ENCODE measurements at places on chromosomes 4 and X.
A peak's percentile ranks its signal among the peaks of the same experiment; 100 is the strongest.

GRCh38 chr4:40269133-40269532 is 66.0 kb upstream of the CHRNA9 start:
- H3K27ac ChIP-seq, result no peak overlapping the region
- DNase-seq, result no peak
- H3K36me3 ChIP-seq, result no peaks in the 10 kb centered on the region
- no peak overlapping the region for H3K4me3 ChIP-seq

GRCh38 chrX:105882581-105883275 is 60.4 kb downstream of the NRK start:
- H3K27me3 ChIP-seq, result no peaks in the 10 kb centered on the region
- H3K4me1 ChIP-seq, result no peaks in the 10 kb centered on the region
- H3K27ac ChIP-seq, result no peak overlapping the region

DNA sequence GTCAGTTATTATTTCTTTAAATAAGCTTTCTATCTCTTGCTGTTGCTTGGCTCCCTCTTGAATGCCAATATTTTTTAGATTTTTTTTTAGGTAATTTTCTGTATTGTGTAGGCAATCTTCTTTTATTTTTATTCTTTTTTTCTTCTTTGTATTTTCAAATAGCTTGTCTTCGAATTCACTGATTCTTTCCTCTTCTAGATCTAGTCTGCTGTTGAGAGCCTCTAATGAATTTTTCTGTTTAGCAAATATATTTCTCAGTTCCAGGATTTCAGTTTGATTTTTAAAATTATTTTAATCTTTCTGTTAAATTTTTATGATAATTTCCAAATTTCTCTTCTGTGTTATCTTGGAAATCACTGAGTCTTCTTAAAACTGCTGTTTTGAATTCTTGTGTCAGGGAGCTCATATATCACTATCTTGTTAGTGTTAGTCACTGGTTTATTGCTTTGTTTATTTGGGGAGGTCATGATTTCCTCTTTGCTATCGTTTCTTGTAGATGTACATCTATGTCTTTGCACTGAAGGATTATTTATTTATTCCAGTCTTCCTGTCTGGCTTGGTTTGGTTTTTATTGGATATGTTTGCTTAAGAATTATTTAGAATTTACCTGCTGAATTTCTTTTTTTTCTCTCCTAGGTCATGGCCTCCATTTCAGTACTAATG is 39.9 kb upstream of the GPRIN3 start:
- H3K27ac ChIP-seq, result no peak overlapping the region
- no peak overlapping the region for H3K4me3 ChIP-seq
- no peak for DNase-seq
- H3K27me3 ChIP-seq, result no peaks in the 10 kb centered on the region
- H3K36me3 ChIP-seq, result no peaks in the 10 kb centered on the region

DNA sequence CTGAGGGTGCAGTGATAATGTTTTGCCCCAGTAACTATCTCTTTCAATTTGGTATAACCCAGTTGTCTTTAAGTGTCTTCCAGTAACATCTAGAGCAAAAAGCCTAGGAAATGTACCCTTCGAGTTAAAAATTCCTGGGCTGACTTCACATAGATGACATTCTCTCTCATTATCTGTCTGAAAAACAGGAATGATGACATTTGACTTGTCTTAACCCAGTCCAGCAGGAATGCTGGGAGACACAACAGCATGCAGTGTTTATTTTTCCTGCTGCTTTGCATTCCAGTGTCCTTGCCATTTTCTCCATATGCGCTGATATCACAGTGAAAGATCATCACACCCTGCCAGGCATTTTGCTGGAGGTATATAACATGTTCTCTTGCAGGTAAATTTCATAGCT is 130.0 kb downstream of the SOWAHB start:
- peaks cover 5% of the 10 kb centered on the region for H3K4me1 ChIP-seq
- H3K27ac ChIP-seq, result no peak overlapping the region
- no peak for DNase-seq
- H3K4me3 ChIP-seq, result no peak overlapping the region
- peaks cover 60% of the 10 kb centered on the region for H3K36me3 ChIP-seq

- H3K36me3 ChIP-seq, result no peaks in the 10 kb centered on the region
- no peaks in the 10 kb centered on the region for H3K4me1 ChIP-seq
- peak overlapping the region; percentile 65 for H3K4me3 ChIP-seq
Observed at GRCh38 chrX:102711872-102712215, 404 bp upstream of the GPRASP2 start.

GRCh38 chrX:134002921-134003615 is 17.7 kb upstream of the GPC3 start:
- no peaks in the 10 kb centered on the region for H3K27me3 ChIP-seq
- no peaks in the 10 kb centered on the region for H3K36me3 ChIP-seq
- no peak overlapping the region for H3K4me3 ChIP-seq
- DNase-seq, result no peak
- no peaks in the 10 kb centered on the region for H3K4me1 ChIP-seq

DNA sequence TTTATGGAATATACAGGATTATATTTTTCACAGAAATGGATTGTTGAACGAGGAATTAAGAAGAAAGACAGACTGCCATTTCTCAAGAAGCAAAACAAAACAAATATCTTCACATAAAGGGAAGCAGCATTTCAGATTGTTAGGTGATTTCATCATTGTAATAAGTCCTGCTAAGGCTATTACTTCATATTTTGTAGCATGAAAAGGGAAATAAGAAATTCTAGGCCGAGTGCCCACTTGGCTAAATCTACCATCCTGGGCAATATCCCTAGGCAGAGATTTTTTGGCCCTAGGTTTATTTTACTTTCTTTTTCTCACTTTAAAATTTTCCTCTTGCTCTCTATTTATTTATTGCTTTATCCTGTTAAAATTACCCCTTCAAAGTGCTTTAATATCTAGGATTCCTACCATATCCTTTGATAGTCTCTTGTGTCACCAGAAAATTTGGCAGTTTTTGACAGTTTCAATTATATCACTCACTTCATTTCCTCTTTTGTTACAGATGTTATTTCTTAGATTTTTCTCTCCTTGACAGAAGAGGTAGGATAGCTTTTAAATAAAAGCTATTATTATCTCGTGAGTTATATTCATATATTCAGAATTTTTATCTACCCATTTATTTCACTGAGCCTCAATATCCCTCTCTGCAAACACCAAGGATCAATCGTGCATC is 142.3 kb downstream of the PDGFC start:
- H3K4me1 ChIP-seq, result peaks cover 7% of the 10 kb centered on the region
- no peaks in the 10 kb centered on the region for H3K36me3 ChIP-seq
- peak overlapping the region; percentile 28 for H3K4me3 ChIP-seq
- no peaks in the 10 kb centered on the region for H3K27me3 ChIP-seq

DNA sequence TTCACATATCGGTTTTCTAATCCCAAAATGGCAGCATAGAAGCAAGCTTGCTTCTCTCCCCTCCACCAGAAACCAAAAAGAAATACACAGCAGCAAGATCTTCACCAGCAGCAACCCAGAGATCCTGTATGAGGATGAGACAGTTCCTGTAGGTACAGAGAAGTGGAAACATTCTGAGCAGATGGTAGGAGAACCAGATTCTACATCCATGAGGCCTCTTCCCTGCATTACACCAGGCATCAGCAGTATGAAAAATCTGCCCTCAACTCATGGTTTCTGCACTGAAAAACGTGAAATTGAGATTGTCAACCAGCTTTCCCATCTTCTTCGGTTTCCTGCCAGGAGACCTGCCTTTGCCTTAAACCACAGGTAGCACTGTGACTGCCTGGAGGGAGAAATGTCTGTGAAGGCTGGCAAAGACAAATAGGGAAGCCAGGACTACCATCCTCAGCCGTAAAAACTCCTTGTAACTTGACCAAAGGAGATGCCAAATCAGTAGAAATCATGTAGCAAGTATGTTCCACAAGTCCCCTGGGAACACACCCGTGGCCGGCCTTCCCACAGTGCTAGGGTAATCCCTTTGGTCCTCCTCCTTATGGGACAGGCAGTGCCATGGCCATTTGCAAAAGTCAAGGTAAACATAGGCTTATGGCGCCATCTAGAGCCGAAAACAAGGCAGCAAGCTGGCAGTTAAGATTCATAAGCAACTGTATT is 24.0 kb upstream of the MTHFD2L start:
- no peak overlapping the region for H3K27ac ChIP-seq
- H3K36me3 ChIP-seq, result no peaks in the 10 kb centered on the region
- no peaks in the 10 kb centered on the region for H3K27me3 ChIP-seq
- H3K4me1 ChIP-seq, result peaks cover 5% of the 10 kb centered on the region
- no peak overlapping the region for H3K4me3 ChIP-seq

- no peaks in the 10 kb centered on the region for H3K27me3 ChIP-seq
- no peak overlapping the region for H3K27ac ChIP-seq
- DNase-seq, result no peak
Observed at GRCh38 chr4:37436546-37436945, 192.0 kb downstream of the NWD2 start.

- DNase-seq, result no peak
- no peak overlapping the region for H3K27ac ChIP-seq
- H3K4me3 ChIP-seq, result no peak overlapping the region
- H3K36me3 ChIP-seq, result no peaks in the 10 kb centered on the region
Observed at GRCh38 chr4:8905226-8905772, 33.7 kb upstream of the HMX1 start.

- H3K27me3 ChIP-seq, result no peaks in the 10 kb centered on the region
- no peak for DNase-seq
- no peak overlapping the region for H3K27ac ChIP-seq
- no peaks in the 10 kb centered on the region for H3K36me3 ChIP-seq
- no peaks in the 10 kb centered on the region for H3K4me1 ChIP-seq
Observed at GRCh38 chr4:137651128-137651527, 118.8 kb upstream of the PCDH18 start.

GRCh38 chr4:126599746-126600145 is 1033.0 kb upstream of the INTU start:
- no peak overlapping the region for H3K27ac ChIP-seq
- no peaks in the 10 kb centered on the region for H3K27me3 ChIP-seq
- DNase-seq, result no peak

GRCh38 chr4:7837597-7838135 is 102.0 kb downstream of the AFAP1 start:
- no peaks in the 10 kb centered on the region for H3K36me3 ChIP-seq
- peak overlapping the region; percentile 11 for H3K27ac ChIP-seq
- H3K4me3 ChIP-seq, result no peak overlapping the region

- H3K4me1 ChIP-seq, result no peaks in the 10 kb centered on the region
- no peaks in the 10 kb centered on the region for H3K27me3 ChIP-seq
- no peak overlapping the region for H3K27ac ChIP-seq
- no peak overlapping the region for H3K4me3 ChIP-seq
- H3K36me3 ChIP-seq, result no peaks in the 10 kb centered on the region
Observed at GRCh38 chr4:154569584-154569983, 6.8 kb downstream of the FGB start.

DNA sequence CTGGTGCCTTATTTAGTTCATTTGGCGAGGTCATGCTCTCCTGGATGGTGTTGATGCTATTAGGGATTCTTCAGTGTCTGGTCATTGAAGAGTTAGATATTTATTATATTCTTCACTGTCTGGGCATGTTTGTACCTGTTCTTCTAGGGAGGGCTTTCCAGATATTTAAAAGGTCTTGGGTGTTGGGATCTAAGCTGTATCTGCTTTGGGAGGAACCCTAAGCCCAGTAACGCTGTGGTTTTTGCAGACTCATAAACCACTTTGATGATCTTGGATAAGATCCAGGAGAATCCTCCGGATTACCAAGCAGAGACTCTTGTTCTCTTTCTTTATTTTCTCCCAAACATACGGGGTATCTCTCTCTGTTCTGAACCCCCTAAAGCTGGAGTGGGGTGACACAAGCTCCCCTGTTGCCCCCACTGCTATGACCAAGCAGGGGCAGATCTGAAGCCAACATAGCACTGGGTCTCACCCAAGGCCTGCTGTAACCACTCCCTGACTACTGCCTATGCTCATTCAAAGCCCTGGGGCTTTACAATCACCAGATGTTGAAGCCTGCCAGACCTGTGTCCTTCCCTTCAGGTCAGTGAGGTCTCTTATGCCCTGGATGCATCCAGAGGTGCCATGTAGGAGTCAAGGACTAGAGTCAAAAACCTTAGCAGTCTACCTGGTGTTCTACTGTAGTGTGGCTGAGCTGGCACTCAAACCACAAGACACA is 187.6 kb downstream of the GUCY2F start:
- no peaks in the 10 kb centered on the region for H3K36me3 ChIP-seq
- no peaks in the 10 kb centered on the region for H3K4me1 ChIP-seq
- H3K27ac ChIP-seq, result no peak overlapping the region
- H3K4me3 ChIP-seq, result no peak overlapping the region
- no peak for DNase-seq
- H3K27me3 ChIP-seq, result no peaks in the 10 kb centered on the region

- peaks cover 6% of the 10 kb centered on the region for H3K27me3 ChIP-seq
- no peaks in the 10 kb centered on the region for H3K4me1 ChIP-seq
- no peak overlapping the region for H3K4me3 ChIP-seq
- no peak for DNase-seq
- H3K27ac ChIP-seq, result no peak overlapping the region
- H3K36me3 ChIP-seq, result no peaks in the 10 kb centered on the region
Observed at GRCh38 chr4:27096142-27096824, 235.6 kb downstream of the STIM2 start.

DNA sequence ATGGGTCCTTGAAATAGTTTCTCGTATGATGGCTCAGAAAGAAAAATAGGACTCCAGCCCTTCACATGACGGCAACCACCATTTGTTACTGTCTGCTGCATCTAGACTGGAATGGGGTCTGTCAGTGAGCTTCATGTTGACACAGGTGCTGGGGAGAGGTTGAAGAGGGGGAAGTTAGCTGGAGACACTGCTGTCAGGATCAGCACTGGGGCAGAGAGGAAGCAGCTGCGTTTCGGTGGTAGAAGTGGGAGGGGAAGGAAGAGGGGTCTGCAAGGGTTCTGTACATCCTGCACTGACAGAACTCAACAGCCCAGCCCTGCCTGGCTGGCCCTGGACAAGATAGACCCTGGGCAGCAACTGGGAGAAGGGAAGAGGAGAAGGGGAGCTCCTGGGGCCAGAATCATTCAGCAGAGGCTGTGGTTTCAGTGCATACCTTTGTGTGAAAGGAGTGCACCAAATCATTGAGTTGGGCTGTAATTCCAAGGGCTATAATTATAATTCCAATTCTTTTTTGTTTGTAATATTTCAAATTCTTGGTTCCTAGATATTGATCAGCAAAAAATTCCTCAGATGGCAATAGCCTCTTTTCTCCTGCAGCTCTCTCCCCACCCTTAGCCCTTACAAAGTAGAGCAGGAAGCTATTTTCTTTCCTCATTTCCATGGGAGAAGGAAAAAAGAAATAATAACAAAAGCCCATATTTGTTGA is 119.4 kb upstream of the C1GALT1C1 start:
- H3K4me3 ChIP-seq, result no peak overlapping the region
- no peak overlapping the region for H3K27ac ChIP-seq
- no peaks in the 10 kb centered on the region for H3K4me1 ChIP-seq
- H3K36me3 ChIP-seq, result no peaks in the 10 kb centered on the region

DNA sequence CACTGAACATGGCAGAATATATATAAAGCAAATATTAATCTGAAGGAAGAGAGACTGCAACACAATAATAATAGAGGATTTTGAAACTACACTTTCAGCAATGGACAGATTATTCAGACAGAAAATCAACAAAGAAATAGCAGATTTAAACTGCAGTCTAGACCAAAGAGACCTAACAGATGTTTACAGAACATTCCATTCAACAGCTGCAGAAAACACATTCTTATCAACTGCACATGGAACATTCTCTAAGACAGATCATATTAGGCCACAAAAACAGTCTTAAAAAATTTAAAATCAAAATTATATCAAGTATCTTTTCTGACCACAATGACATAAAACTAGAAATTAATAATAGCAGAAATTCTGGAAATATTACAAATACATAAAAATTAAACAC is 27.1 kb downstream of the CENPE start:
- H3K4me1 ChIP-seq, result no peaks in the 10 kb centered on the region
- H3K27me3 ChIP-seq, result no peaks in the 10 kb centered on the region
- DNase-seq, result no peak

- H3K36me3 ChIP-seq, result no peaks in the 10 kb centered on the region
- no peaks in the 10 kb centered on the region for H3K27me3 ChIP-seq
- no peak overlapping the region for H3K4me3 ChIP-seq
- H3K4me1 ChIP-seq, result no peaks in the 10 kb centered on the region
- H3K27ac ChIP-seq, result no peak overlapping the region
Observed at GRCh38 chr4:142474398-142475087, 371.6 kb downstream of the INPP4B start.
